ENCODE measurements at places on chromosomes 13 and 19.

DNA sequence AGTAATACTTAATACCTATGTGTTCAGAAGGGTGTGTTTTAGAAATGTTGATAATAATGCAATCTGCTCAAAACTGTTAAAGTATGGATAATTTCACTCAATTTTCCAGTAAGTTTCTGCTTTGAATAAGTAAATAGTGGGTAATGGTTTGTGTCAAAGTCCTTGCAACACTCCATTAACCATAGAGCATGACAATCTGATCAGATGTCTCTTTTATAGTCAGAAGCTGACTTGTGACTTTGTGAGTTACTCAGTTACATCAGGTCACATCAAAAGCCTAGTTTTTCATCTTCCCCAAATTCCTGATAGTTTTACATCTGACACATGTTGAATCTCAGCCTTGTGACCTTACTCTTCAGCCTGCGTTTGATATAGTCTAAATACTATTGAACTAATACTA lies 338.0 kb downstream of the EFNB2 start:
- DNase-seq: no peak

DNA sequence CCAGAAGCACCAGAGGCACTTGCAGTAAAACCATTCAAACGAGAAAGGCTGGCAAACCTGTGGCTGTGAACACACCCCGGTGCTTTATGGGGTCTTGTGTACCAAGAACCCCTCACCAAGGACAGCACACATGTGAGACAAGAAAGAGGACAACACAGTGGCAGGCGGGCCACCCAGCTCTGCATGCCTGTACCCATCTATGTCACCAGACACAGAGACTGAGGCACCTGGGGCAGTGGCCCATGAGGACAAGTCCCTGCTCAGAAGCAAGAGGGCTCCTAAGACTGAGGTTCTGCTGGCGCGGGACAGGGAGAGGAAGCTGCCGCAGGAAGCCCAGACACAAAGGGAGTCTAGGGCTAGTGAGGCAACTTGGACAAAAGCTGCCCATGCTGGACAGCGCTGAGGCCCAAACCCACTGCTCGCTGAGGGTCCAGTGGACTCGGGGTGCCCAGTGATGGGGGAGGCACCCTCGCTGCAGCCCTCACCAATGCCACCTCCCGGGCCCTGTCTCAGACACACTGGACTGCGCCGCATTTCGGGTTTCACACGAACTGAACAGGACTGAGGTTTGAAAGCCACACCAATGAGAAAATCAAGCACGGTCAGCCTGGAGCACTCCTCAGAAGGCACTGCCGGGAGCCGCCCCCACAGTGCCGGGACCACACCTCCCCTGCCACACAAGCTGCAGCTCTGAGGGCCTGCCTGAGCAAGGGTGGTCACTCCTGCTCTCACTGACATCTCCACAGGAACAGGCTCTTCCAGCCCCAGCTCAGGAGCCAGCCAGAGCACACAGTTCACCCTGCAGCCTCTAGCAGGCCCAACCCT lies 232.7 kb downstream of the TUBA3C start:
- DNase-seq: no peak

DNA sequence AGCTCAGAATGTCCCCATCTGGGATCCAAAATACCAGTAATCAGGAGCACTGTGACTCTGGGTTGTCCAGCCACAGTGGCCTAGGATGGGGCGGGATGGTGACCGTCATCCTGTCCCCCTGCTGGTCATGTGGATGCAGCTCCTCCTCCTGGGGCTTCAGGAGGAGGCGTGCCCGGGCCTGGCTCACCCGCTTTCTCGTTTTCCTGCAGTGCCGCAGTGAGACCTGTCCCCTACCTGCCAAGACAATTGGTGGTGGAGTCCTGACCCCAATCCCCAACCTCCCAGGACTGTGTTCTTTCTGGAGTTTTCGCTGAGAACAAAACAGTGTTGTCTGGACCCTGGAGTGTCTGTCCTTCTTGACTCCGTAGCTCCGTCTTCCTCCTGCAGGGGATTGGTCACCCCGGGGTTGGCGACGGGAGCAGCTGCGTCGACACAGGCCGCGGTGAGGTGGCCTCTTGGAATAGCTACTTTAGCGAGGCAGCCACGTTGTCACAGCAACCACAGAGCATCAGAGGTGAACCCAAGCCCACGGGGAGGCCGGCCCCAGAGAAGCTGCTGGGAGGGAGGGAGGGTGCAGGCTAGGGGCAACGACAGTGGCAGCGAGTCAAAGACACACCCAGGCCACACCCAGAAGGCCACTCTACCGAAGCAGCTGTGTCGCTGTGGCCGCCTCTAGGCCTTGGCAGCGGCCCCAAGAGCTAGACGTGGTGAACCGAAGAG lies 10.2 kb upstream of the EMC10 start:
- no peak for DNase-seq

GRCh38 chr13:28609926-28610325 lies 49.0 kb upstream of the POMP start:
- no peak for DNase-seq

GRCh38 chr13:96221471-96221870 lies 131.6 kb downstream of the HS6ST3 start:
- no peak for DNase-seq

Data from stimulated activated CD8-positive, alpha-beta memory T cell treated with anti-CD3 and anti-CD28 coated beads, Interleukin-7, amount 100 ng/mL, for 1 hour (primary cell).